Activated CD8-positive, alpha-beta memory T cell treated with anti-CD3 and anti-CD28 coated beads, Interleukin-2, amount 50 U/mL, for 4 hours (primary cell): ENCODE measurements at places on chromosomes 1 and 21.

DNA sequence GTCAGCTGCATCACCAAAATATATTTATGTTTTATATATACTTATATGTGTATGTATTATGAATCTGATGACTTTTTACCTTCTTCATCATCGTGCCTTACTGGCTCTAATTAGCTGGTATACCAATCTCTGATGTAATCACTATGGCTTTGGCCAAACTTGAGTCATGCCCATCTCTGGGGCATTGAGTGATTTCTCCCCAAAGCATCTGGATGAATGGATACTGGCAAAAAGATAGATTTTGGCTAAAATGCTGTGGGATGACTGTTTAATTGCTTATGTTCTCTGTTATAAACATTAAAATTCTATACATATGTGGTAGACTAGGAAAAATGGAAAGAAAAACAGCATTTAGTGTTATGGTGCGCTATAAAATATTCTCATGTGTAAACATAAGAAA, 19.6 kb downstream of the CDKN2C start:
- DNase-seq: no peak

- no peak for DNase-seq
These were observed 57.6 kb downstream of the TGFB2 start for GRCh38 chr1:218402786-218403120.

GRCh38 chr1:34619256-34619655, 135.6 kb upstream of the GJB5 start:
- no peak for DNase-seq

GRCh38 chr1:111907321-111907720, 82.1 kb downstream of the KCND3 start:
- no peak for DNase-seq

DNA sequence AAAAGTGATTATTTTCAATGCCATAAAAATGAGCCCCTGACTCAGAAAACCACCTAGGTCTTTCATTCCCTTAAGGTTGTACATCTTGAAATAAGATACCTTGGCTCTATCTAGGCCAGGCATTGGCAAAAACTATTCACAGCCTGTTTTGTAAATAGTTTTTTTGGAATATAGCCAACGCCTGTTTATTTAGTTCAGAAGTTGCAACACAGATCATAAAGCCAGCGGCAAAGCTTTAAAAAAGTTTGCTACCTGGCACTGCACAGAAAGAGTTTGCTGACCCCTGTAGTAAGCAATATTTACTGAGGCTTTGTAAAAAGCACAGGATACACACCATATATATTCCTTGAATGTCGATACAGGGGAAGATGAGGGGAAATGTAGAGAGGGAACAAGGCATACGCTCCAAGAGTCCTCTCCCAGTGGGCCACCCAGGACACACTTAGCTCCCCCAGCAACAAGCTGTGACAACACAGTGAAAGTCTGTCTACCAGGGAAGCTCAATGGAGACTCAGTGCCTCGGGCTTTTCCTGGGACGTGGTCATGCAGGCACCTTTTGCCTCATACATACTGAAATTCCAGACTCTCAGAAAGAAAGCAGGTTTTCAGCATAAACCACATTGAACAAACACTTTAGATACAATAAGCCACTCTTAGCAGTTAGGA, 20.5 kb downstream of the TARBP1 start:
- no peak for DNase-seq

DNA sequence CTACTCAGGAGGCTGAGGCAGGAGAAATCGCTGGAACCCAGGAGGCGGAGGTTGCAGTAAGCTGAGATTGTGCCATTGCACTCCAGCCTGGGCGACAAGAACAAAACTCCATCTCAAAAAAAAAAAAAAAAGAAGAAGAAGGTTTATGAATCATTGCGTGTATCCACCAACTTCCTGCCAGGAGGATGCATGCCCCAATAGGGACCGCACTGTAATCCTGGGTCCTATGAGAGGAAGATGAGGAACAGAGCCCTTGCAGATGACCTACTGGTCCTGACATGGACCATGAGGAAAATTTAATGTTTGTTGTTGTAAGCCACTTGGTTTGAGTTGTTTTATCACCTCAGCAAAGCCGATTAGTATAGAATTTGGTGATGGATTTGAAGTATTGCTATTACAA, 56.7 kb downstream of the PTGS2 start:
- no peak for DNase-seq

DNA sequence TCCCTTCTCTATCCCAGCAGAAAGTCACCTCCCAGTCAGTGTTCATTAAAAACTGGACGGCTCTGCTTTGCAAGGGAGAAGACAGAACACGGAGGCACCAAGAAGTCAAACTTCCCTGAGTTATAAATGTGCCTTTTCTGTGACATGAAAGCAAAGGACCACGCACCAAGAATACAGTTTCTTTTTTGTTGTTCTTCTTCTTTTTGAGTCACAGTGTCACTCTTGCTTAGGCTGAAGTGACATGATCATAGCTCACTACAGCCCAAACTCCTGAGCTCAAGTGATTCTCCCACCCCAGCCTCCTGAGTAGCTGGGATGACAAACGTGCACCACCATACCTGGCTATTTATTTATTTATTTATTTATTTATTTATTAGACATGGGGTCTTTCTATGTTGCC, 22.7 kb downstream of the GLUL start:
- no peak for DNase-seq

DNA sequence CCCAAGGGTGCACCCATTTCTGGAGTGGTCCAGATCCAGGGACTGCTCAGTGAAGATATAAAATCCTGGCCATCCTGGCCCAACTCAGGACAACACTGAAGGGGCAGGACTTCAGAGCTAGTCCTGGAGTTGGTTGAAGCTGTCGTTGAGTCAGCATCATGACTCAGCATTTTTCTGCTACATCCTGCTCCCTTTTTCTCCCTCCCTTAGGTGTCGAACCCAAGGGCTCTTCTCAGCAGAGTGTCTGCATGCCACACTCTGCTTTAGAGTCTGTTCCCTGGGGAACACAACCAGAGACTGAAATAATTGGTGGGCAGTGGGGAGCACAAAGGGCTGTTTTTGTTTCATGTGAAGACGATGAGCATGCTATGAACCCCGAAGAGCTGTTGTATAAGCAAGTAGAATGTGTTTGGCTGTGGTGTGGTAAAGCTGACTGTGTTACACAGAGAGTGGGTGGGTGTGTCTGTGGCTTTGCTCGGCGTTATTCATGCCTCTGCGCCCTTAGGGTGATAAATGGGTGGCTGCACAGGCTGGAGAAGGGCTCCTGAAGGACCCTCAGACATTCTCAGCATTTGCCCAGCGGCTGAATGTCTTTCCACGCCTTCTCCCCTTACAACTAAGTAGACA, 167.2 kb downstream of the CYYR1 start:
- no peak for DNase-seq

DNA sequence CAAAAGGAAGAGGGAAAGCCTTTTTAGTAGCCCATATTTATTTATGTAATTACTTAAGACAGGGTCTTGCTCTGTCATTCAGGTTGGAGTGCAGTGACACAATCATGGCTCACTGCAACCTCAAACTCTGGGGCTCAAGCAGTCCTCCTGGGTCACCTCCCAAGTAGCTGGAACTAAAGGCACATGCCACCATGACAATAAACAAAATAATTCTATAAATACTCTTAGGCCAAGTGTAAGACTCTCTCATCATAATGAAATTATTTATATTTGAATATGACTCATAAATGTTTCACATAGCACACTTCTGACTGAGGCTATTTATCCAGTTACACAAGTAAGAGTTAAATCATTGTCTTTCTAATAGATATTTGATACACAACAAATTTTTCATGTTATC, 314.7 kb downstream of the AMY1C start:
- DNase-seq: no peak
